Transverse colon (tissue), 4 donors: ENCODE measurements at places on chromosomes 5 and 9. TPM values are rescaled to one million over a fixed set of nuclear protein-coding genes. Genes with fewer than 3 reads are reported as not detected.

Gene NMUR2
- total RNA-seq = not detected

Gene BARHL1
- total RNA-seq = not detected

Gene SPATA31C1
- total RNA-seq = not detected

Gene PCDHA8
- not detected for total RNA-seq

Gene IL31RA
- not detected for total RNA-seq

Gene CATSPER3
- 1.1 TPM for total RNA-seq

Gene SHC3
- total RNA-seq = 1.1 TPM

Gene RASEF
- total RNA-seq = 74.9 TPM

Gene REEP2
- 6.4 TPM for total RNA-seq

Gene MARCOL
- not detected for total RNA-seq

Gene TTC23L
- total RNA-seq = 0.27 TPM

Gene HTR4
- total RNA-seq = 21.3 TPM

Gene PCDHA9
- 0.37 TPM for total RNA-seq

Gene ZNF484
- 1.2 TPM for total RNA-seq

Gene TMEM174
- not detected for total RNA-seq

Gene TRPM6
- 122 TPM for total RNA-seq

Gene PCDHGB1
- total RNA-seq = 5.6 TPM

Gene GFI1B
- total RNA-seq = 1.7 TPM

Gene FOXD4L4
- not detected for total RNA-seq

Gene ANXA2R
- total RNA-seq = 0.75 TPM

Gene NR4A3
- 0.48 TPM for total RNA-seq

Gene ANKRD18A
- total RNA-seq = 10.7 TPM

Gene LIX1
- total RNA-seq = 0.41 TPM

Gene PTGES
- total RNA-seq = 11.0 TPM

Gene MYMK
- total RNA-seq = not detected

Gene PCDHGB4
- 0.40 TPM for total RNA-seq

Gene ELAVL2
- total RNA-seq = 2.2 TPM
